ENCODE measurements at places on chromosomes 12 and 14. TPM values are rescaled to one million over a fixed set of nuclear protein-coding genes. Genes with fewer than 3 reads are reported as not detected.

The ADAMTS20 gene
- total RNA-seq, result 8.7 TPM

The KLHDC1 gene
- not detected for total RNA-seq

The MGST1 gene
- total RNA-seq, result 354 TPM

The BDKRB1 gene
- not detected for total RNA-seq

Measured in GM23338 (cell line).